ENCODE measurements at places on chromosomes 6 and 20.

GRCh38 chr6:52532457-52532856 lies 44.4 kb downstream of the TRAM2 start:
- no peak for DNase-seq

DNA sequence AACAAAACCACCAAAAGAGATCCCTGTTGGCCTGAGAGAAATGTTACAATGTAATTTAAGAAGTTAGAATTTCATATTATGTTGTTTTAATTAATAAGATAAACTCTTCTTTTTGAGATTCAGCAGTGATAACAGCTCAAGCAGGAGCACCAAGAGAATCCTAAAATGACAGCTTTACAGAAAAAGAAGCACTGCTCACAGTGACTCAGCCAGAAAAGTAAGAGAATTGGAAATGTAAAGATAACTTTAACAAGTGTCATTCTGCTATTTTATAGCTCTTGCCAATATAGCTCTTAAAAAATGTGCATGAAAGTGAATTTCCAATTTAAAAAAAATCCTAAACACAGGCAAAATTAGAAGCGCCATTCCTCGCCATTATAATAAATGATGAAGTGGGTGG lies 111.3 kb downstream of the UBE3D start:
- no peak for DNase-seq

DNA sequence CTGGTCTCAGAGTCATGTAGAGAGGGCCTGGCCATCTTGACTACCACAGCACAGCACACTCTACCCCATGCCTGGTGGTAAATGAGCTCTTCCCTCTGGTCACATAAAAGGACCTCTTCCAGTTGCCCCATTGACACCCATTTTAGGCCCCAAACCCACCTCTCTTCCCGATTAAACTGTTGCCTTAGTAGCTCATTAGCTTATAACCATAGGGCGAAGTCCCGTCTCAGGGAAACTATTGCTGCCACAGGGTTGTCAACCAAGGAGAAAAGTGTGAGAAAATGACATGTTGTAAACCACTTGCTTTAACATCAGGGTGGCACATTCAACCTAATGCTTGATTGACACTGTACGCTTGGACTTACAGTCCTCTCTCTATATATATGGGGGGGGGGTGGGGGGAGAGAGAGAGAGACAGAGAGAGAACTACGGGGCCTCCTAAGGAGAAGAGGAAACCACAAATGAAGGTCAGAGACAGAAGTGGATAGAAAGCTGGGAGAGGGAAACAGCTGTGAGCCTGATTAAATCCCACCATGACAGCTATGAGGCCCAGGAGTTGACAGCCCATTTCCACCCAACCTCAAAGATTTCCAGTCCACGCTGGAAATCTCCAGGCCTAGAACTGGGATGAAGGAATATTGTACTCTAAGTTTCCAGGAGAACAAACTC lies 14.9 kb upstream of the BTN1A1 start:
- no peak for DNase-seq

DNA sequence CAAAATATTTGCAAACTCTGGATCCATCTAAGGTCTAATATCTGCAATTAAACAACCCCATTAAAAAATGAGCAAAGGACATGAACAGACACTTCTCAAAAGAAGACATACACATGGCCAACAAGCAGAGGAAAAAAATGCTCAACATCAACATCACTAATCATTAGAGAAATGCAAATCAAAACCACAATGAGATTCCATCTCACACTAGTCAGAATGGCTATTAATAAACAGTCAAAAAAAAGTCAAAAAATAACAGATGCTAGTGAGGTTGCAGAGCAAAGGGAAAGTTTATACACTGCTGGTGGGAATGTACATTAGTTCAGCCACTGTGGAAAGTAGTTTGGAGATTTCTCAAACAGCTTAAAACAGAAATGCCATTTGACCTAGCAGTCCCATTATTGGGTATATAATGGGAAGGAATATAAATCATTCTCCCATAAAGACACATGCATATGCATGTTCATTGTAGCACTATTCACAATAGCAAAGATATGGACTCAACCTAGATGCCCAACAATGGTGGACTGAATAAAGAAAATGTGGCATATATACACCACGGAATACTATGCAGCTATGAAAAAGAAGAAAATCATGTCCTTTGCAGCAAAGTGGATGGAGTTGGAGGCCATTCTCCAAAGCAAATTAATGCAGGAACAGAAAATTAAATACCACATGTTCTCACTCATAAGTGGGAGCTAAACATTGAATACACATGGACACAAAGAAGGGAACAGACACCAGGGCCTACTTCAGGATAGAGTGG lies 9.1 kb downstream of the ZNFX1 start:
- no peak for DNase-seq

- no peak for DNase-seq
Observed at GRCh38 chr20:34538671-34539123, 19.8 kb upstream of the MAP1LC3A start.

DNA sequence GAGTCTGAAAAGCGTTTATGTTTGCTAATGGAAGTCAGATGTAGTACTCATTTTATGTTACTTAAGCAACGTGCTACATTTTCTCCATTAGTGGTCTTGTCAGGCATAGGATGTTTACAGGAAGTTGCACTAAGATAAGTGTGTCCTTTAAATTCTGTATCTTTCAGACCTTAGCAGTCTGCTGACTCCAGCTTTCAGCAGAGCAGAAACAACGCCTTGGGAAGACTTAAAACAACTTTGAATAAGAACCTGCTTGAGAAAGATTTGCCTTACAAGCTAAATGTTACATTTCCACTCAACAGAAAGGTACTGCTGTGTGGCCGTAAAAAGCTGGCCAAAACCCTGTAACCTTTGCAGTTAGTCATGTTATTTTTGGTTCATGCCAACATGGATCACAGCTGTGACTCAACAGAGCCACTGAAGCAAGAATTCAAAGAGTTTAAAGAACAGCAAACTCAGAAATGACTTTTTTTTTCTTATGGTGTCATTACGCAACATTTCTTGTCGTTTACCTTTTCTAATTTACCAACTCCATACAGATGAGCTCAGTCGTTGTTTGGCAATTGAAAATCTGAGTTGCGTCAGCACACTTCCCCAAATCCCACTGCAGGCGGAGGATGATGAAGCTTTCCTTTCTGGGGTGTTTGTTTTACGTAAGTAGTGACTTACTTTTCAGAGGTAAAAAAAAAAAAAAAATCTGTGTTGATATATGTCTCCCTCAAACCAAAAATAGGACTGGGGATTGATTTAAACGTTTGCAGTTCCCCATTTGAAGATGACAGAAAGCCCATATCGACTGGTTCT lies 27.9 kb upstream of the BMP6 start:
- DNase-seq: no peak

GRCh38 chr20:39429726-39430125 lies 467.6 kb downstream of the DHX35 start:
- DNase-seq: no peak

- no peak for DNase-seq
Observed at GRCh38 chr6:134245706-134246105, 72.2 kb downstream of the SGK1 start.

DNA sequence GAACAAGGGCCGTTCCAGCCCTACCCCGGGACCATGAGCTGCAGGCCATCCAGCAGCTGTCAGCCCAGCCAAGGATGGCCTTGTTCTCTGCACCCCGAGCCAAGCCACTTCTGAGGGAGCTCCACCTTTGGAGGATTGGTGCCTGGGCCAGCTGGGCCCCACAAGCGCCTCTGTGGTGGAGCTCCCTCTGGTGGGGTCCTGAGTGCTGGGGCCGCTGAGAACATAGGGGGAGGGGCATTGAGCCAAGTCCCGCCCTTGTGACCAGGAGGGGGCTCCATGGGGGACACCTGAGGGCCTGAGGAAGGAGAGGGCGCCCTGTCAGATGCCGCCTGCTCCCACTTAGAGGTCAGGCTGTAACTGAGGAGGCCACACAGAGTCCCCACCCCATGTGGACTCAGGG lies 43.2 kb downstream of the YTHDF1 start:
- no peak for DNase-seq

GRCh38 chr20:25339608-25340007 lies 51.0 kb downstream of the ABHD12 start:
- DNase-seq: no peak

DNA sequence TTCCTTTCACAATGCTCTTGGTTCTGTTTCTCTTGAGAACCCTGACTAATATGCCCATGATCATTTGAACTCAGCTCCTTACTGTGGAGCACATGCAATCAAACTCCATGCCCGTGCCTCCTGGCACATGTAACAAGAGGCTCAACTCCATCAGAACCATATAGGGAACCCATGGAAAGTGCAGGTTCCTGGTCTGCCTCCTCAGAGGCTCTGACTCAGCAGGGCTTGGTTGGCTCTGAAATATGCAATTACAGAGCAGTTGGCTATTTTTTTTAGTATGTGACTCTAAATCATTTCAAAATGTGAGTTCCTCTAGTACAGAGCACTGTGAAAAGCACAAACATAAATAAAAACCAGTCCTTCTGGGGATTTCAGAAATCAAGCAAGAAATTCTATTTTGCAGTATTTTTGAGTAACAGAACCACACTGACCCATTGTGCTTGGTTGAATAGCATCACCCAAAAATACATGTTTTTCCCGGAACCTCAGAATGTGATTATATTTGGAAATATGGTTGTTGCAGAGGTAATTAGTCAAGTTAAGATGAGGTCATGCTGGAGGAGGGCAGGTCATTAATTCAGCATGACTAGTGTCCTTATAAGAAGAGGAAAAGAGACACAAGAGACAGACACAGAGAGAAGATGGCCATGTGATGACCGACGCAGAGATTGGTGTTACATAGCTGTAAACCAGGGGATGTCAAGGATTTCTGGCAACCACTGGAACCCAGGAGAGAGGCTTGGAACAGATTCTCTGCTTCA lies 13.2 kb upstream of the MAP3K4 start:
- no peak for DNase-seq

GRCh38 chr20:10074513-10074912 lies 39.7 kb downstream of the ANKEF1 start:
- no peak for DNase-seq

DNA sequence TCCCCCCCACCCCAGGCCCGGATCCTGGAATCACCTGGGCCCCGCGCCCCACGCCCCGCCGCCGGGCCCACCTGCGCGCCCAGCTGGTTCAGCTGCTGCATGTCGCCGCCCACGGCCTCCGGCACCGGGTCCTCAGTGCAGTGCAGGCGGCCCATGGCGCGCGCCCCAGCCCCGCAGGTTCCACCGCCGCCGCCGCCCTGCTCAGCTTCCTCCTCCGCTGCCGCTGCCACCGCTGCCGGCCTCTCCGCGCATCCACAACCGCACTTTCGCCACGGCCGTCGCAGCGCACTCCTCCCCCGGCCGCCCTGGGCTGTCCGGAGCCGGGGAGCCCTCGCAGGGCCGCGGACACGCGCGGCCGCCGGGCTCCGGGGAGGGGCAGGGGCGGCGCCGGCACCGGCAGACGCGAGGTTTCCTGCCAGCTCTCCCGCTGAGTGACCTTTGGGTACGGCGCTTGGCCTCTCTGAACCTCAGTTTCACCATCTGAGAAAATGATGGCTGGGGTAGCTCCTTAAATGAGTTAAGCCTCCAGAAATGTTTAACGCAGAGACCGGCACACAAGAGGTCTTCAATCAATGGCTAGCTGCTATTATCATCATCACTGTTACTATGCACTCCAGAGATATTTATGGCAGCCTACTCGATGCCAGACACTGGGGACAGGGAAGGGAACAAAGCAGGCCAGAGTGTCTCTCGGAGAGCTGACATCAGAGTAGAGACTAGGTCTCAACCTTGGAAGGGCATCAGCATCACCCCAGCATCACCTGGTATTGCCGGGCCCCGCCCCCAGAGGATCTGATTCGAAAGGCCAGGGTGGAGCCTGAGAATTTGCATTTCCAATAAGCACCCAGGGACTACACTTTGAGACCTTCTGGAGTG lies at the start of gene COMMD7:
Gene COMMD7 (minus strand): TSS at position 231 of the 876 bp plus-strand sequence. CDS start 76 bp downstream, at position 155.
- peak; percentile 39 for DNase-seq

GRCh38 chr6:135992739-135993138 lies 141.2 kb downstream of the PDE7B start:
- DNase-seq: no peak

- DNase-seq: no peak
Observed at GRCh38 chr6:139126255-139126654, 8.6 kb upstream of the HECA start.

DNA sequence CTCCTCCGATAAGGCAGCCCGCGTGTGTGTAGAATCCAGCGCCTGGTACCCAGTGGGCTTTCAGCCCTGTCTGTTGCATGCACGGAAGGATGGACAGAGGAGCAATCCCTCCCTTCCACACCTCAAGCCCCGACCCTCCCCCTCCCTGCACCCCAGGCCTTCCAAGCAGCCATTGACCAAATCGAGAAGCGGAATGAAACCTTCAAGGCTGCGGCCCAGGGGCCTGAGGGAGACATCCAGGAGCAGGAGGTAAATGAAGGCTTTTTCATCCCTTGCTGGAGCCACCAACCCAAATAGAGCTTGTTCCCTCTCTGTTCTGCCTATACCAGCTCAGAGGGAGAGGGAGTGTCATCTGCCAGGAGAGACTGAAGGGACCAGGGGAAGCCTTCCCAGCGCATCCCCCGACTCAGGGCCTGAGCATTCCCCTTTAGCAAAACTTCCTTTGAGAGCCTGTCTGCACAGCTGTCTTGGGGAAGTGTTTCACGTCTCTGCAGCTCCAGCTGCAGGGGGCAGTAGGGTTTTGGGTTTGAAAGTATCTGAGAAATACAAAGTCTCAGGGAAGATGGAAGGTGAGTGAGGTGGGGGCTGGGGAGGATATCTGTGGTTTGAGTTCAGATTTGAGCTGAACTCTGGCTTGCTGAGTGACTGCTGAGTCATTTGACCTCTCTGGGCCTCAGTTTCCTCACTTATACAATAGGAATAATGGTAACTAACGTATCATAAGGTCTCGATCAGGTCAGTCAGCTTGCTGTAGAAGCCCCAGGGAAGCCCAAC lies 16.1 kb downstream of the FGD2 start:
- DNase-seq: peak; percentile 48
